ENCODE measurements at places on chromosomes 7 and 10.

GRCh38 chr10:93076871-93077270 lies 3.2 kb downstream of the CYP26A1 start:
- no peak for DNase-seq

- no peak for DNase-seq
These were observed 55.2 kb upstream of the FAM133B start for GRCh38 chr7:92645114-92646061.

- no peak for DNase-seq
These were observed 2.9 kb downstream of the C10orf90 start for GRCh38 chr10:126667568-126667967.

GRCh38 chr10:88792661-88793060 lies 9.9 kb upstream of the LIPM start:
- no peak for DNase-seq

DNA sequence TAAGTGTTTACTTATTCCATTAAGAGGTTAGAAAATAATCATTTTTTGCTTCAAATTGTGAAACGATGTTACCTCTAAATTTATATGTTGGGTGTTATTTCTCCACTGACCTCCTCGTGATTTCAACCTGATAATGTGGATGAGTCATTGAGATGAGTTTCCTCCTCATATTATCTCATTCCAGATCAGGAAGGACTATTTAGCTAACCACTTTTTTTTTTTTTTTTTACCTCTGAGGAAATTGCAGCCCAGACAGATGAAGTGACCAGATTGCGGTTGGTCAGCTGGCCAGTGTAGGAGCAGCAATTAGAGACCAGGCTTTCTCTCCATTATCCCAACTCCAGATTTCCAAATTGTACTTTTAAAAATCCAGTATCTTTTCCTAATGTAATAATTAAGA lies 248.7 kb downstream of the FZD1 start:
- DNase-seq: no peak

- no peak for DNase-seq
These were observed 189.3 kb downstream of the ABCA13 start for GRCh38 chr7:48360574-48360973.

- peak; percentile 52 for DNase-seq
These were observed 56.1 kb upstream of the GRB10 start for GRCh38 chr7:50838675-50839377.

Measured in thoracic aorta (tissue), 2 donors.